ENCODE measurements at places on chromosomes 4 and X. TPM values are rescaled to one million over a fixed set of nuclear protein-coding genes. Genes with fewer than 3 reads are reported as not detected.

Gene KCND1
- 1.4 TPM for total RNA-seq

Gene PAK3
- total RNA-seq, result not detected

Gene BST1
- total RNA-seq, result 18.4 TPM

Gene MUC7
- not detected for total RNA-seq

Gene GABRE
- 19.4 TPM for total RNA-seq

Gene BCORL1
- 8.9 TPM for total RNA-seq

Gene ZNF711
- total RNA-seq, result 0.78 TPM

Gene AFF2
- not detected for total RNA-seq

Gene LONRF3
- total RNA-seq, result 2.9 TPM

Gene EIF1AX
- total RNA-seq, result 97.2 TPM

Gene IL21
- not detected for total RNA-seq

Gene CFAP99
- 0.05 TPM for total RNA-seq

Gene MAGED4
- 6.3 TPM for total RNA-seq

Gene SASH3
- total RNA-seq, result not detected

Gene NUDT10
- total RNA-seq, result 0.42 TPM

Gene INTS6L
- total RNA-seq, result 0.18 TPM

Gene LRCH2
- total RNA-seq, result not detected

Gene CXCL6
- not detected for total RNA-seq

Gene TMSB15C
- total RNA-seq, result 0.27 TPM

Gene KLHL13
- total RNA-seq, result 0.31 TPM
